ENCODE measurements at places on chromosomes 3 and 15.

GRCh38 chr15:59138243-59138642 lies 33.3 kb downstream of the CCNB2 start:
- no peak for DNase-seq

- DNase-seq, result no peak
Measured at GRCh38 chr15:95168951-95169431, 937.6 kb downstream of the MCTP2 start.

DNA sequence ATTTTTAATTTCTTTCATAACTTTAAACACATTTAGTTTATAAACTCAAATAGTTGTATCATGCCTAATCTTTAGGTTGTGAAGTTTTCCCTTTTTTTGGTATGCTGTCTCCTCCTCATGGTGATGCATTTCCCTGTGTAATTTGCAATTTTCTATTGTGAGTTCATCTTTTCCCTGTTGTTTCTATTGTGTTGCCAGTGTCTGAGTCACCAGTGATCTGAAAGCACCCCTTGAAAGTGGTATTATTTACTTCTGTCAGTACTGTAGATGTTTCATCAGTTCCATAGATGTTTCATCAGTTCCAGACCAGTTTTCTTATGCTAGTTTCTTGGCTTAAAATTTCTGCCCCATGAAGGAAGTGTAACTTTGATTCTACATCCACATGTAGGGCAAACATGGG lies 80.6 kb downstream of the OXSM start:
- no peak for DNase-seq

DNA sequence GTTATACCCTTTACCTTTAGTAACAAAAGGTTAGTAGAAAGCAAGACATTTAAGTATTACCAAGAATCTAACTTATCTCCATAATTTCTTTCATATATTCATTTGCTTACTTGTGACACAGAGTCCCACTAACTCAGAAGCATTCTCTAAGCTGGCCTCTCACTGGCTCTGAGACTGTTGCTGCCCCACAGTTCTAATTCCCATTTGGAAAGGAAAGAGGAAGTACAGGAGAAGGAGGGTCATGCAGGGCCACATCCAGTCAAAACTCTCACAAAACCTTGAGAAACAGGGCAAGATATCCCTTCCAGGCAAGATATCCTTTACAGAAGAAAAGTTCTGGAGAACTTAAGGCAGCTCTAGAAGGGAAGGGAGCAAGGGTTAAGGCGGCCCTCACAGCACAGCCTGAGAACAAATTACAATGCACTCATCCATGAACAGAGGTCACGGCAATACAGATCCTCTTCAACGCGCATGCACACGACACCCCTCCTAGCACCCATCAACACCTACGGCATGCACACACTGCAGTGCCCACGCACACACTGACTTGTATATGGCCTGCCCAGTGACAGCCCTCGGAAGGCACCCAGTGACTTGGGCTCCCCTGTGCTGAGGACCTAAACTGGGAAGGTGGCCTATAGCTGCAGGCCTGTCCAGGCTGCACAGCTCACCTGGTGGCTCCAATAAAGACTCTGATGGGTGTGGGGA lies 13.0 kb upstream of the MYO5C start:
- no peak for DNase-seq

- DNase-seq, result no peak
Measured at GRCh38 chr3:115788921-115789470, 165.7 kb downstream of the GAP43 start.

GRCh38 chr3:35705904-35706303 lies 66.6 kb downstream of the ARPP21 start:
- peak; percentile 11 for DNase-seq

GRCh38 chr3:95434491-95434890 lies 1371.6 kb downstream of the NSUN3 start:
- DNase-seq, result no peak

- DNase-seq, result no peak
Measured at GRCh38 chr15:74196175-74196574, 6.4 kb downstream of the STRA6 start.

- DNase-seq, result no peak
Measured at GRCh38 chr3:32147933-32148332, 41.5 kb downstream of the GPD1L start.

- DNase-seq, result no peak
Measured at GRCh38 chr3:194872669-194872977, 186.9 kb downstream of the FAM43A start.

- DNase-seq, result no peak
Measured at GRCh38 chr3:25697553-25697952, 32.8 kb upstream of the TOP2B start.

DNA sequence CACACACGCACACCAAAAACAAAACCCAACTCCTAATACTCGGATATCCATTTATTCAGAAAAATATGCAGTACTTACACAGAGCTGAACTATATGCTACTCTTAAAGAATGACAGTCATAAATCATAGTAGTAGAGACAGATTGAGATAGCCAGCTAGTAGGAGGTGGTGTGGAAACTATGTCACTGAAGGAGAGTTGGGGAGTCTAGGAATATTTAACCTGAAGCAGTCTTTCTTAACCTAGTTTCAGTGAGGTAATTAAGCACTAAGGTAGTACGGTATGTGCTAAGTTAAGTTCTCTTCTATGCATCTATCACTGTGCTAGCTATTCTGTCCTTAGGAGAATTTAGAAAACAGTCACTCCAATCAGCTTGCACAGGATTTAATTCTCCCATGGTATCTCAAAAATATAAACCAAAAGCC lies 54.2 kb downstream of the ANKRD28 start:
- no peak for DNase-seq

GRCh38 chr3:38548154-38548931 lies 52.2 kb downstream of the EXOG start:
- DNase-seq, result no peak

DNA sequence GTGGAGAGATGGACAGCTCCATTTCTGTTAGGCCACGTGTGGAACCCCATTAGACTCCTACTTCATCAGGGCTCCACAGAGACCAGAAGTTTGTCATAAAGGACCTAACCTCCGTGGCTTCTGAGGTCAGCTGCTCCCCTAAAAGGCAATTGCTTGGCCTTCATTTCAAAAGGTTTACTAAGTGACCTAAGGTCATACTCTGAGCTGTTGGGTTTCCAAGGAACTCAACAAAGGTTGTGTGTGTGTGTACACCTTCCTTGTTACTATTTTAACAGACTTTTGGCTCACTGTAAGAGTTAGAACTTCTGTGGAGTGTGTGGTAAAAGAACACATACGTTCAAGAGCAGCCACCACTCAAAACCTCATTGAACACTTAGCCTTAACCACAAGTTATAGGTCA lies 73.9 kb downstream of the SEC22A start:
- no peak for DNase-seq

DNA sequence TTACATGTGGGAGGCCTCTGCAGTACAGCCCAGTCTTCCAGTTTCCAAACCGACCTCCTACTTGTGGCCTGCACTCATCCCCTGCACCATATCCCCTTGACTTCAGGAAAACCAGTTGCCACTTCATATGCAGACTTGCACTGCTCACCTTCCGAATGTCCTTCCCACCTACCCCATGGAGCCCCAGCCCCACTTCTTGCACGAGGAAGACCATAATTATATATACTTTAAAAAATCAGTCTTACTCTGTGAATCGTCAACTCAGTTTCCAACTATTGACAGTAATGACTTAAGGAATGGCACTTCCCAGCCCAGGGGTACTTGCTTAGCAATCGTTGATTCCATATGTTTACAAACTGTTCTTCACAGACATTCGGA lies 136.1 kb downstream of the OPA1 start:
- DNase-seq, result no peak

- no peak for DNase-seq
Measured at GRCh38 chr15:82532383-82532990, 7.8 kb downstream of the RPS17 start.

DNA sequence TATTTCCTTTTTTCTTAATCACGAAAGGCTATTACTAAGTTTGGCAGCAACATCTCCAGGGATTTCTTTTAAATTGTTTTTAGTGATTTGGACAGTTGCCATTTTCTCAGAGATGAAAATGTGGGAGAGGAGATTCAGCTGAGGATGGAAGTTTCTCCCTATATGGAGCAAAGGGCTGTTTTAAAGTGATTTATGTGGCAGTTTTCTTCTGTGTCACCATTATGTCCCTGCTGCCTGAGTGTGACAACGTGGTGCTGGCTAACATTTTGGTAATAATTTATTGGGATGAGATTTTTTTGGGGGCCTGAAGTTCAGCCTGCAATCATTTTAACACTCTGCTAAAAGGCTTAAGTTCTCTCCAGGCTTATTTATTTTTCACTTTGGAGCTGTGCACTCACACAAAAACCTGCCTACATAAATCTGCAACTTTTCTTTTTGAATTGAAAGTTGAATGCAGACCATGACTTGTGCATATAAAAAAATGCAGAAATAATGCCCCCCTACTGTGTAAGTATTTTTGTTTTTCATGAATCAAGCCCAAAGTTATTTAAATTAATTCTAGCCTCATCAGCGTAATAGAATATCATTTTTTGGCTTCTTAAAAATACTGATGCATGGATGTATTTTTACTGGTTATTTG lies 210.9 kb downstream of the ZIC1 start:
- DNase-seq, result no peak

Measured in NCI-H1417 treated with DMSO at 0.1 percent for 48 hours (cell line).